Ovary (tissue), 10 donors: ENCODE measurements at places on chromosomes 7 and 10.

GRCh38 chr7:17815318-17815717, 125.0 kb downstream of the SNX13 start:
- DNase-seq: no peak

DNA sequence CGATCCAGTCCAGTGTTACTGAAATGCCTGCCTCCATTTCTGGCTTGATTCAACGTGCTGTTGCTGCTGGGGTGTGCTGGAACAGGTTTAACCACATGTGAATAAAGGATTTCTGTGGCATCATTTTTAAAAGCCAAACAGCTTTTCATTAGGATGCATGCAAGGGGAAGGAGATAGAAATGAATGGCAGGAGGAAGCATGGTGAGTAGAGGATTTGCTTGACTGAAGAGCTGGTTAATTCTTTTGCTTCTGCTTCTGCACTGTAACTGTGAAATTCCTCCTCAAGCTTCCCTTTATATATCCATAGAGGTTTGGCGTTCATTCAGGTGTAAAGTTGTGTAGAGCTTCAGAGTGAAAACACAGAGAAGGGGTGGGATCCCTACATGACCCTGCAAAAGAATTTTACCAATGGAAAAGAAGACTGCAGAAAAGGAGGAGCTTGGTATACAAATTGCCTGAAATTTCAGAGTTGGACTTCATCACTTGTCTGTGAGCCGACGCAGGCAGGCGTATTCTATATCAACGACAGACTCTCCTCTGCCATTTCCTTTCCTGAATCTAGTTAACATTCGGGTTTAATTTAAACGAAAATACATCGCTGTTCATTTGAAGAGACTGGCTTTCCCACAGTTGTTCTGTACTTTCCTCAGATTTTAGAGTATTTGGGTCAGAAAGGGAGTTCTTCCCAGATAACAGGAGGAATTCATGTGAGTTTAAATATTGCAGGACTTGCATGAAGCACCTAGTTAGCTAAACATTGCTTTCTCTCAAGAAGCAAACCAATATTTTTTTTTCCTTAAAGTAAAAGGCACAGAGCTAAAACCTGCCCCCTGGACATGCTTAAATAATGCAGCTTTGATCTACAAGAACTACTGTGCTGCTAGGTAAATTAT, at the start of gene SOSTDC1:
Gene SOSTDC1, minus strand, starts transcription at position 270 of the 893 bp plus-strand sequence. Its CDS starts 70 bp downstream, at position 200.
- no peak for DNase-seq

- no peak for DNase-seq
Measured at GRCh38 chr10:48187713-48188485, 86.6 kb downstream of the FRMPD2 start.

- DNase-seq: no peak
Measured at GRCh38 chr7:31095286-31096197, 43.4 kb downstream of the ADCYAP1R1 start.

- peak; percentile 75 for DNase-seq
Measured at GRCh38 chr10:21517134-21518031, 8.1 kb downstream of the SKIDA1 start.

GRCh38 chr7:139393621-139394211, 34.0 kb downstream of the LUC7L2 start:
- no peak for DNase-seq

DNA sequence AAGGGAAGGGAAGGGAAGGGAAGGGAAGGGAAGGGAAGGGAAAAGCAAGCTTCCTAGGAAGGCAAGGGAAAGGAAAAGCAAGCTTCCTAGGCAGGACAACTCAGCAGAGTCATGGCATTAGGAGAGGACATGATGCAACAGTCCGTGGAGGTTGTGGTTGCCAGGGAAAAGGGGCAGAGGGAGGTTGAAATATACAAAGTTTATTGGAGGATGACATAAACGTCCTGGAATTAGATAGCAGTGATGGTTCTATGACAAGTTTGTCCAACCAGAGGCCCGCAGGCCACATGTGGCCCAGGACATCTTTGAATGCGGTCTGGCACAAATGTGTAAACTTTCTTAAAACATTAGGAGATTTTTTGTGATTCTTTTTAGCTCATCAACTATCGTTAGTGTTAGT, 59.8 kb upstream of the OPN4 start:
- no peak for DNase-seq

GRCh38 chr7:156158213-156158612, 345.9 kb upstream of the SHH start:
- DNase-seq: no peak

- DNase-seq: no peak
Measured at GRCh38 chr10:105986912-105987635, 1177.4 kb downstream of the SORCS1 start.

GRCh38 chr10:12051241-12051640, 8.6 kb upstream of the UPF2 start:
- DNase-seq: no peak

DNA sequence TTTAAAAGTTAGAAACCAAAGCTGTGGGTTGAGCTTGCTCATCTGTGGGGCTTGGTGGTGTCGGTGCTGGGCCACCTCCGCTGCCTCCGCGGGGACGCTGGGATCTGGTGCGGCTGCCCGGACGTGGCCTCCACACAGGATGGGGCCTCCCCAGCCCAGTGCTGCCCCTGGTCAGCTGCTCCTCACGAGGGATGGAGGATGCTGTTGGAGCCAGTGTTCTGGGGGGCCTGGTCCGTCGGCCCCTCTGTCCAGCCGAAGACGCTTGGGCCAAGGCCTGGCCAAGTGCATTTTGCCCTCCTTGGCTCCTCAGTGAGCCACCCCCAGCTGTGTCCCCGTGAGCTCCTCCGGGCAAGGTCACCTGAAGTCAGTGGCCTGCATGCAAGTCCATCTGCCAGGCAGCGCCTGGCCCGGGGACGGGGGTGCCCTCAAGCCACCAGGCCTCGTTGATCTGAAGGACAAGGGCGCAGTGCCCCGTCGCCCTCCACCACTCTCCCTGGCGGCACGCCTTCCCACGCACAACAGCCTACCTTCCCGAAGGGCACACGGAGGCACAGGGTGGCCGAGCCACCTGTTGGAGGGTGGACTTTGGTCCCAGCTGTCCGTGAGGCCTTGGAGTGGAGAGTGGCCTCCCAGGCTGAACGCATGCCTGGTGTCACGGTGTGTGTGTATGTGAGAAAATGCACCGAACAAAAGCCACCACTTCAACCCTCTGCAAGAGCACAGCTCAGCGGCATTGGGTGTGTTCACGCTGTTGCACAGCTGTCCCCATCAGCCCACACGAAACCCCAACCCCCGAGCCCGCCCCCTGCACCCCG, 27.3 kb downstream of the KNDC1 start:
- no peak for DNase-seq

DNA sequence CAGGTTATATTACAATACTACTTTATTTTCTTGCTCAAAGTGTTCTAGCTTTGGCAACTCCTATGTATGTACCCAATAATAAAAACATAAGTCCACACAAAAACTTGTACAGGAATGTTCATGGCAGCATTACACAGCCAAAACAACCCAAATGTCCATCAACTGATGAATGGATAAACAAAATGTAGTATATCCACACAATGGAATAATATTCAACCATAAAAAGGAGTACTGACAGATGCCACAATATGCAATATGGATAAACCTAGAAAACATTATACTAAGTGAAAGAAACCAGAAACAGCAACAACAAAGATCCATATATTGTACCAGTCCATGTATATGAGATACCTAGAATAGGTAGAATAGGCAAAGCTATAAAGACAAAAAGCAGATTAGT, 21.0 kb downstream of the PPA1 start:
- DNase-seq: no peak

GRCh38 chr7:6237011-6237410, 35.4 kb downstream of the CYTH3 start:
- DNase-seq: no peak

DNA sequence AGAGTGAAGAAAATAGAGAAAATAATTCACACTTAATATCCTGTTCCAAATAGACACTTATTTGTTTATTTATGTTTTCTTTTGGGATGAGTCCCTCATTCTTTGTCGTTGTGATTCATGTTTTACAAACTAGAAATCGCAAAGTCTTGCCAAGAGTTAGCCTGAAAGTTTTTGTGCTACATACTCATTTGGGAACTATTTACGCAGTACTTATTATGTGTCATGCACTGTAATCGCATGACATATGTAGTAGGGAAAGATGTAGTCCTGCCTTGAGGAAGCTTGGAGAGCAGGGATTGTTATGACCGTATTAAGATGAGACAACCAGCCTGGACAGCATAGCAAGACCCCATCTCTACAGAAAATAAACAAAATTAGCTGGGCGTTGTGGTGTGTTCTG, 189.3 kb downstream of the ABCA13 start:
- DNase-seq: no peak

DNA sequence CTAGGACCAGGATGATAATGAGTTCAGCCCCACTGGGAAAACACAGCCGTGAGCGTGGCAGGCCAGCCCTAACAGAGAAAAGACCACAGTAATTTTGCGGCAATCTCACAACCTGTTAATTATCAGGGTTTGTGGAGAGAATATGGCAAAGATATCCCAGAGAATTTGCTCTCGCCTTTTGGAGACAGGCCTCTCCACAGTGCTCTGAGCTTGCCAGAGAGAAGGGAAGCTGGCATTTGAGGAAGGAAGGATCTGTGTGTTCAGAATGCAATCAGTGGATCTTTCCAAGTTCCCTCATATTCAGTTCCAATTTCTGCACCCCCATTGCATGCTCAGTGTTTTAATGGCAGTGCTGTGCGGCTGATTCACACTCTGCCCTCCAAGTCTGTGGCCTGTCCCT, 60.2 kb downstream of the PLPP4 start:
- DNase-seq: no peak

DNA sequence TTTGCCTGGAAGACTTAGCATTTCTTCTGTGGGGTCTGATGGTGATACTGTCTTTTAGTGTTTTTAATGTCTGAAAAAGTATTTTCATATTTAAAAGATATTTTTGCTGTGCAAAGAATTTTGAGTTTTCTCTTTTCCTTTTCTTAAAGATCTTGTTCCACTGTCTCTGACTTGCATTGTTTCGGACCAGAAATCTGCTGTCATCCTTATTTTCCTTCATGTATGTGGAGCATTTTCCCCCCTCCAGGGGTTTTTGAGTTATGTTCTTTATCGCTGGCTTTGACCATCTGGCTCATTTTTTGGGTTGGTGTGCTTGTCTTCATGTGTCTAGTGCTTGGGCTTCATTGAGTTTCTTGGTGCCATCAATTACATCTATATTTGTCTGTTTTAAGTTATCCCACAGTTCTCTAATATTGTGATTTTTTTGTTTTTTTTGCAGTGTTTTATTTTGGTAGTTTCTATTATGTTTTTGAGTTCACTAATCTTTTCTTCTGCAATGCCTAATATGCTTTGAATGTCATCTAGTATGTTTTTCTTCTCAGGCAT, 119.9 kb downstream of the MGMT start:
- DNase-seq: no peak

GRCh38 chr7:112982441-112983063, 104.1 kb downstream of the GPR85 start:
- DNase-seq: no peak

GRCh38 chr10:49369216-49370162, 26.4 kb downstream of the DRGX start:
- DNase-seq: no peak

DNA sequence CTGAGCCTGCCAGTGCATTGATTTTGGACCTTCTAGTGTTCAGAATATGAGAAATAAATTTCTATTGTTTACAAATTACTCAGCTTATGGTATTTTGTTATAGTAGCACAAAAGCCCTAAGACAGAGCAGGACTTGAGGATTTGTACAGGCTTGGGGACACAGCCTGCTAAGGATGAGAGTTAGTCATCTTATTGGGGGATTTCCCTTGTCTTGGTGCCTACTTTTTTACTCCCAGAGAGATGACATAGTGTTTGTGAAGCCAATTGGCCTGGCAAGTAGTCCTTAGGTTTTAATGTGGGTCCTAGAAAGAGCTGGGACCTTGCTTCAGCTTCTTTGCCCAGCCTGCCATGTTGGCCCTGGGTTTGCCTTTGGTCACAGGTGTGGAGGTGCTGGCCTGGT, 364.0 kb downstream of the REEP3 start:
- no peak for DNase-seq

DNA sequence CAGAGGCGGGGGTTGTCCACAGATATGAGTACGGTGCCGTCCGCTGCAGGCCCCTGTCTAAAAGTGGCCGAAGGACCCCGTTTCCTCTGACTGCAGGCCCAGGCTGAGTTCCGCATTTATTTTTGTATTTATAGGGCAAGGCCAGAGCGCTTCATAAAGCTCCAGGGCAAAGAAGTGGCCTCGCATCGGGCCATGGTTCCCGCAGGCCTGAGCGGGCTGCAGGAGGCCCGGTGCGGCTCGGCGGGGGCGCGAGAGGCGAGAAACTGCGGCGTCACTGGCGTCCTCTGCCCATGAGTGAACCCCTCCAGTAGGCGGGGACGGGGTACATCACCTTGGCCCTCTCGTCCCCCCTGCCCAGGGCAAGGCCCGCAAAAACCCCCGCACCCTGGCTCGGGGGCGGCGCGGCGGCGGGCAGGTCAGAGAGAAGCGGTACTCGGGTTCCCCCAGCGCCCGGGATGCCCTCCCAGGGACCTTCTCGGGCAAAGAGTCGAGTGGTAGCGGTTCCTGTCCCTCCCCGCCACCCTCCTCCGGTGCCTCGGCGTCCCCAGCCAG, 355.7 kb downstream of the DNAJB6 start:
- DNase-seq: peak; percentile 17

- DNase-seq: no peak
Measured at GRCh38 chr10:83994325-83994724, 145.0 kb upstream of the GHITM start.

GRCh38 chr7:96921771-96922170, 83.6 kb upstream of the DLX6 start:
- DNase-seq: no peak

DNA sequence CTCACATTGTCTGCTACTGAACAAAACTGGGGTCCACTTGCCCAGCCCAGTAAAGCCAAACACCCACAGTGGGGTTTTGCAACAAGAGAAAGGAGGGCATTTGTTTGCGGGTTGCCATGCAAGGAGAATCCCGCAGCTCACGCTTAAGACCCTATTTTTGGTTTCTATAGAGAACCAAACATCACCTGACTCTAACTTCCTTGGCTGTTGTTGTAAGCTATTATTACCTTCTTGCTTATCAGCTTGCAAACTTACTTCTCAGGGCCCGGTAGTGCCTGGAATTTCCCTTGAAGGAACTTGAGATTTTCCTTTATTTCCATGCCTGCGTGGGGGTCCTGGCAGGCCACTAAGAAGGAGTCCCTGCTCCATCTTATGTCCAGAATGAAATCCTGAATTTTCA, 20.7 kb downstream of the IFIT3 start:
- no peak for DNase-seq

- no peak for DNase-seq
Measured at GRCh38 chr7:79513261-79513660, 59.8 kb upstream of the MAGI2 start.
